ENCODE measurements at places on chromosomes 7 and 10. TPM values are rescaled to one million over a fixed set of nuclear protein-coding genes. Genes with fewer than 3 reads are reported as not detected.

NUTM2D gene
- total RNA-seq = 4.2 TPM

SNX10 gene
- 36.8 TPM for total RNA-seq

DNAJB9 gene
- 5.2 TPM for total RNA-seq

OPN1SW gene
- not detected for total RNA-seq

GIMAP7 gene
- 36.8 TPM for total RNA-seq

GRCh38 chr10:132488231-132488821 is 49.3 kb upstream of the INPP5A start:
- no peaks in the 10 kb centered on the region for H3K36me3 ChIP-seq
- H3K27me3 ChIP-seq = no peaks in the 10 kb centered on the region
- no peak overlapping the region for H3K27ac ChIP-seq
- peak; percentile 57 for DNase-seq
- peaks cover 5% of the 10 kb centered on the region for H3K4me1 ChIP-seq

GRCh38 chr7:123941391-123942180 is 16.5 kb downstream of the SPAM1 start:
- H3K4me3 ChIP-seq = no peak overlapping the region
- no peaks in the 10 kb centered on the region for H3K4me1 ChIP-seq
- no peak for DNase-seq
- no peak overlapping the region for H3K27ac ChIP-seq

GRCh38 chr10:118583611-118584010 is 11.8 kb downstream of the PRLHR start:
- no peaks in the 10 kb centered on the region for H3K36me3 ChIP-seq
- no peak overlapping the region for H3K4me3 ChIP-seq
- H3K4me1 ChIP-seq = no peaks in the 10 kb centered on the region
- no peak for DNase-seq
- H3K27me3 ChIP-seq = no peaks in the 10 kb centered on the region
- H3K27ac ChIP-seq = no peak overlapping the region

GRCh38 chr7:30630986-30631385 is 36.3 kb downstream of the GARS1 start:
- H3K4me1 ChIP-seq = no peaks in the 10 kb centered on the region
- H3K27me3 ChIP-seq = no peaks in the 10 kb centered on the region
- no peak overlapping the region for H3K27ac ChIP-seq
- H3K36me3 ChIP-seq = peaks cover 17% of the 10 kb centered on the region
- no peak overlapping the region for H3K4me3 ChIP-seq
- no peak for DNase-seq

DNA sequence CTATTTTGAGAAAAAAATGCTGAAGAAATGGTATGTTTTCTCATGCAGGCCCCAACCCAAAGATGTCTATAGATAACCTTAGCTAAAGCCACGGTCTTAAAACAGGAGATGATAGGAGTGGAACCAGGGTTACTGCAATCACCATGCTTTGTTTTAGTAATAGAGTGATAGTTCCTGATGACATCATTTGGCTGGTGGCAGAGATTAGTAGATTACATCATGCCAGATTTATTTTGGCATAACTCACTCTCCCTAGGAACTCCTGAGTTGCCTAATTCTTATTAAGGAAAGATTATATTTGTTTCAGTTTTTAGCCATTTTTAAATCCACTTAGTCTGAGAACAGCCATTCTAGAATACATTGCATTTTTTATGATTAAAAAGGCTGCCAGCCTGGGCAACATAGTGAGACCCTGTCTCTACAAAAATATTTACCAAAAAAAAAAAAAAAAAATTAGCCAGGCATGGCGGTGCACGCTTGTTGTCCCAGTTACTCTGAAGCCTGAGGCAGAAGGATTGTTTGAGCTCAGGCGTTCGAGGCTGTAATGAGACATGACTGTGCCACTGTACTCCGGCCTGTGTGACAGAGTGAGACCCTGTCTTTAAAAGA is 17.8 kb downstream of the ENO4 start:
- H3K27ac ChIP-seq = no peak overlapping the region
- no peaks in the 10 kb centered on the region for H3K36me3 ChIP-seq
- no peak for DNase-seq
- no peaks in the 10 kb centered on the region for H3K4me1 ChIP-seq
- H3K4me3 ChIP-seq = no peak overlapping the region
- H3K27me3 ChIP-seq = no peaks in the 10 kb centered on the region

DNA sequence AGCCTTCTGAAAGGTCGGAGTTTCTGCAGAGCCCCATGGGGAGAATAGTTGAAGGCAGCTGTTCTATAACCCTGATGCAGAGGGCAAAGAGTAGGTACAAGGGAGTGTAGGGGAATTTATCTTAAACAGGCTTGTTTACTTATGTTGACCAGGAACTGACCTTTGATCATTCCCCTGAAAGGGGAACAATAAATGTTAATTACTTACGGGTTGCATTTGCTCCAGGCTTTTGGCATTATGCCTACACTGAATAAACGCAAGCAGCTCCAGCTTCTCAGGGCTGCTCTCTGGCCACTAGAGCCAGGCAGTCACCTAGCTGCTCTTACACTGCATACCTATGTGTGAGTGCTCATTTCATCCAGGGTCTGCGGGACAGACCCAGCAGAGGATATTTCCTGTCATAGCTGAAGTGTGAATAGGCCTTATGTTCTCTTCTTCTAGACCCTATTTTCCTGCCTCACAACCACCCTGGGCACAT is 26.9 kb upstream of the ABCA13 start:
- H3K27ac ChIP-seq = no peak overlapping the region
- no peaks in the 10 kb centered on the region for H3K27me3 ChIP-seq
- H3K4me3 ChIP-seq = no peak overlapping the region

DNA sequence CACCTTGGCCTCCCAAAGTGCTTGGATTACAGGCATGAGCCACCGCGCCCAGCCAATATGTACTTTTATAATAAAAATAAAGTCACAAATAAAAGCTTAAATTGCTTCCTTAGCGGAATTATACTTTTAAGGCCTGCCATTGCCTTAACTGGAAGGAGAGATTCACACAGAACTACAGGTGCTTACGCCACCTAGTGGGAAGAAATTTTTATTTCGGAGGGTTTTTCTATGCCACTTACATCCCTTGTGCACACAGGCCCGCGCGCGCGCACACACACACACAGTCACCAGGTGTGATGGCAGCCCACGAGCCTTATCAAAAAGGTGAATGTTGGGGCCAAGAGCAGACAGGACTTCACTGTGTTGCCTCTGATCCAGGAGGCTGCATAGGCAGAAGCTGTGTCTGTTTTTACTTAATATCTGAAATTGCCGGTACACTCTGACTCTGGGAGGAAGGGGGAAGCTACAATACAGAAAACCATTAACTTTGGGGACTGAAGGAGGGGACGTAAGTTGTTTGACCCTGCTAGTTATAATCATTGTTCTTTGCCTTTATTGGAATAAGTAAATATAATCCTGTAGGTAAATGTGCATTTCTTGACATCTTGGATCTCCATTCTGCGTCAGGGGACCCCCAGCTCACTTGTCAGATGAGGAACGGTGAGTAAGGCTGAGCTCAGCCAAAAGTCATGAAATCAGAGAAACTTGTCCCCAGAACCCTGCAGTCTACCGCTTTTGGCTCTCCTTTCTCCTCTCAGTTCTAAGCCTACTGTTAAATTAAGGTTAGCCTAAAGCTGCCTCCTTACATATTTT is 87.1 kb downstream of the SLC16A9 start:
- no peak overlapping the region for H3K27ac ChIP-seq
- DNase-seq = peak; percentile 87
- H3K36me3 ChIP-seq = no peaks in the 10 kb centered on the region
- H3K27me3 ChIP-seq = no peaks in the 10 kb centered on the region

- no peak overlapping the region for H3K27ac ChIP-seq
- no peaks in the 10 kb centered on the region for H3K36me3 ChIP-seq
- H3K27me3 ChIP-seq = no peaks in the 10 kb centered on the region
These were observed 81.8 kb downstream of the DIP2C start for GRCh38 chr10:607545-608185.

DNA sequence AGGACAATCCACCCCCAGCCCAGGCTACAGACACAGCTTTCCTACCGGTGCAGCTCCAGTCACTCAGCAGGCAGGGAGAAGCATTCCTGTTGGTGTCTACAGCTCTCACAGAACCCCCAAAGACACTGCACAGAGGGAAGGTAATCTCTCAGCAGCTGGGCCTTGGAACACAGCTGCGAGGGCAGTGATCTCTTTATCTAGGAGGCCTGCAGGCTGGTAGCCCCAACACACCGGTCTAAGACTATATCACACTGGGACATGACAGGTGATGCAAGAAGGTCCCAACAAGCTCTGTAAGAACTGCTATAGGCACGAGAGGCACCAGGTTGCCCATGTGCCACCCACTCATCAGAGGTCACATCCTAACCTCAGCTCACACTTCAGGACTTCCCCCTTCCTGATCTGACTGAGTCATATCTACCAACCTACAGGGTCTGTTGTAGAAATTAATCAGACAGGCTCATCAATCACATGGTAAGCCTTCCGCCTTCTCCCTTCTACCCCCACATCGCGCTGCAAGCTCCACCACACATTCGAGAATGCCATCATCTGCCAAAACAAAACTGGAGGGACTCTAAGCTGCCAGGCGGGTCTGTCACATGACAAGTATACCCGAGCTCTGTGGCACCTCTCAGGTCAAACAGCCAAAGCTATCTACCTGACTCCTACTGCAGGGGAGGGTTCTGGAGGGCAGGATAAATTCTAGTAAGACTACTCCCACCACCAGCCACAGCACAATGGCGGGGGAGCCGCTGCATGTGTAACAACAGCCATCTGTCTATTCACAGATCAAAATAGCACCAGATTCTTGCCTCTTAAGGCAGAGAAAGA is 26.1 kb downstream of the FAM53B start:
- H3K4me3 ChIP-seq = no peak overlapping the region
- H3K27me3 ChIP-seq = no peaks in the 10 kb centered on the region
- H3K4me1 ChIP-seq = peaks cover 87% of the 10 kb centered on the region
- DNase-seq = peak; percentile 74
- H3K27ac ChIP-seq = peak overlapping the region; percentile 75

DNA sequence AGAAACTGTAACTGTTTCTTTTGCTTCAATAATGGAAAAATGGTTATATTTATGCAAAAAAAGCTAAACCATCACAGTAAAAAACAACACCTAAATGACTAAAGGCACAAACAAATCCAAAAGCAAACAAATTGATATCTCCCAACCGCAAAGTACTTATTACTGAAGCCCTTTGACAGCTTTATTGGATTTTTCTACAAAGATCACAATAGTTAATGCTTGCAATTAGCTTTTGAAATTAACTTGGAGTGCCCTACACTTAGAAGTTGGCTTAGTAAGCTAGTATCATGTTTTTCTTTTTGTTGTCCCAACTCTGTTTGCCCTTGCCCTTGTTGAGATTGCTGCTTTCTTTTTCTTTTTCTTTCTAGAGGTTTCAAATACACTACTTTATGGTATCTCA is 257.5 kb downstream of the INHBA start:
- no peaks in the 10 kb centered on the region for H3K27me3 ChIP-seq
- H3K36me3 ChIP-seq = no peaks in the 10 kb centered on the region
- H3K4me1 ChIP-seq = no peaks in the 10 kb centered on the region

Measured in upper lobe of left lung (tissue), 6 donors.